ENCODE measurements at places on chromosomes 6 and 20. TPM values are rescaled to one million over a fixed set of nuclear protein-coding genes. Genes with fewer than 3 reads are reported as not detected.

RIPOR3 gene
- total RNA-seq = 22.7 TPM

WFDC10B gene
- not detected for total RNA-seq

DNA sequence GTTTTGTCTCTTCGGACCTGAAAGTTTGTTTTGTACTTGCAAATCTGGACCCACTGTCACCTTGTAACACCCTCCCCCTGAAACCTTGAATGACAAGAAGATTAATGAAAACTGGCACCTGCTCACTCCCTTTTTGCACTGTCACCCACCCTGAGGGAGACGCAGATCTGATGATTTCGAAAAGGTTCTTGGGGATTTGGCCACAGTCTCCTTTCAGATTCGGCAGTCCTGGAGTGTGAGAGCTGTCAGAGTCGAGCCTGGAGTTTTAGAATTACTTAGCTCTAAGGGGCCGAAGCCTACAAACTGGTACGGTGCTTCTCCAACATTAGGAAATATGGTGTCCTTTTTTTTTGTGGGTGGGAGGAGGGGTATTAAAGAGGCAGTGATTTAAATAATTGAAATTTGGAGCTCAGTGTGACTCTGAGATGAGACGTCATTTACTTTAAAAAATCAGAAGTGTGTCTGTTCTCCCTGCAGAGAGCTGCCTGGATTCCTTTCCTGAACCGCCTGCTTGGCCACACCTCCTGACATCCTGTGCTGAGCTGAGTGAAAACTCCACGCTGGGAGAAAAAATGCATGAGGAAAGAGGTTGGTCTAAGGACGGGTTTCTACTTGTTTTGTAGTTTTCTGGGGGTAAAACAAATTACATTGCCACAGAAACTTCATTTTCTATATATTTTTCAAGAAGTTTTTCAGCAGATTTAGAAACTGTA lies 447.0 kb upstream of the CDH4 start:
- H3K27me3 ChIP-seq = no peaks in the 10 kb centered on the region
- DNase-seq = no peak
- no peaks in the 10 kb centered on the region for H3K36me3 ChIP-seq
- no peak overlapping the region for H3K4me3 ChIP-seq
- H3K4me1 ChIP-seq = no peaks in the 10 kb centered on the region

- no peak overlapping the region for H3K27ac ChIP-seq
- no peaks in the 10 kb centered on the region for H3K36me3 ChIP-seq
- H3K27me3 ChIP-seq = no peaks in the 10 kb centered on the region
- DNase-seq = no peak
- H3K4me3 ChIP-seq = no peak overlapping the region
Observed at GRCh38 chr6:42222448-42222847, 4.8 kb upstream of the MRPS10 start.

DNA sequence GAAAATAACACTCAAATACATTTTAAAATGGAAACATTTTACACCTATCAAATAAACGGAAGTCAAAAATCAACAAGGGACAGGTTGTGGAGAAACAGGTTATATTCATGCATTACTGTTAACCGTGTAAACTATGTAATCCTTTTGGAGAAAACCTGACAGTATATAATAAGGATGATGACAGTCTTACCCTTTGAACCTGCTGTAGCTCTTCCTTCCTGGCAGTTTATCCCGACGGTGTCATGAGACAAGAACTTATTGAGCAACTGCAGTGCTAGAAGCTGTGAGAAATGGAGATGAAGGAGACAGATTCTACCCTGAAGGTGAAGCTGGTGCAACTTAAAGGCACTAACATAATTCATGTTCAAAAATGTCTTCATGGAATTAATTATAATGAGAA lies 76.7 kb downstream of the PLEKHG1 start:
- H3K4me1 ChIP-seq = no peaks in the 10 kb centered on the region
- no peak for DNase-seq
- H3K4me3 ChIP-seq = no peak overlapping the region
- H3K36me3 ChIP-seq = no peaks in the 10 kb centered on the region

DNA sequence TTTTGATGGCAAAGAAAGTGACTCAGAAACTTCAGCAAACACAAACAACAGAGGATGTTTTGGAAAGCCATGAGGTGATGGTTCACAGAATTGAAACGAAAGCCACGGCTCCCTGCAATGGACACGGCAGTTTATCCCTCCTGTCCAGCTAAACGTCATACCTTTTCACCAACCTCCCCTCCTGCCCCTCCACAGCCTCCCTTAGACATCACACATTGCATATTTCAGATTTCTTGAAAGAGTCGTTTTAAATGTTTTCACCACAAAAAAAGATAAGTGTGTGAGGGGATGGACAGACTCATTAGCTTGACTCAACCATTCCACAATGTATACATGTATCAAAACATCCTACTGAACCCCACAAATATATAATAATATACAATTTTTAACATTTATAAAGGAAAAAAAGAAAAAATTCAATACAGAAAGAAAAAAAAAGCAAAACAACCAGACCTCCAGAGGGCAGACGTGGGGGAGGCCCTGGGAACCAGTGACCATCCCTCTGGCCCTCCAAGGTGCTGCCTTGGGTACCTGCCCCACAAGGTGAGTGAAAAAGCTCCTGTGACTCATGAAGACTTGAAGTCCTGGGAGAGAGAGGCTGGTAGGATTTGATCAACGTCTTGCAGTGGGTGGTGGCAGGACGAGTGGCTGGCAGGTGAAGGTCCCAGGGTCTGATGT lies 117.2 kb upstream of the THBS2 start:
- H3K4me1 ChIP-seq = peaks cover 7% of the 10 kb centered on the region
- H3K36me3 ChIP-seq = no peaks in the 10 kb centered on the region
- H3K27me3 ChIP-seq = no peaks in the 10 kb centered on the region
- DNase-seq = no peak

All from ovary (tissue), 10 donors.